ENCODE measurements at places on chromosomes 4 and X. TPM values are rescaled to one million over a fixed set of nuclear protein-coding genes. Genes with fewer than 3 reads are reported as not detected.

GRCh38 chr4:120857312-120857711 lies 65.2 kb downstream of the PRDM5 start:
- no peak overlapping the region for H3K4me3 ChIP-seq
- H3K27ac ChIP-seq, result no peak overlapping the region
- no peak for DNase-seq
- no peaks in the 10 kb centered on the region for H3K4me1 ChIP-seq

DNA sequence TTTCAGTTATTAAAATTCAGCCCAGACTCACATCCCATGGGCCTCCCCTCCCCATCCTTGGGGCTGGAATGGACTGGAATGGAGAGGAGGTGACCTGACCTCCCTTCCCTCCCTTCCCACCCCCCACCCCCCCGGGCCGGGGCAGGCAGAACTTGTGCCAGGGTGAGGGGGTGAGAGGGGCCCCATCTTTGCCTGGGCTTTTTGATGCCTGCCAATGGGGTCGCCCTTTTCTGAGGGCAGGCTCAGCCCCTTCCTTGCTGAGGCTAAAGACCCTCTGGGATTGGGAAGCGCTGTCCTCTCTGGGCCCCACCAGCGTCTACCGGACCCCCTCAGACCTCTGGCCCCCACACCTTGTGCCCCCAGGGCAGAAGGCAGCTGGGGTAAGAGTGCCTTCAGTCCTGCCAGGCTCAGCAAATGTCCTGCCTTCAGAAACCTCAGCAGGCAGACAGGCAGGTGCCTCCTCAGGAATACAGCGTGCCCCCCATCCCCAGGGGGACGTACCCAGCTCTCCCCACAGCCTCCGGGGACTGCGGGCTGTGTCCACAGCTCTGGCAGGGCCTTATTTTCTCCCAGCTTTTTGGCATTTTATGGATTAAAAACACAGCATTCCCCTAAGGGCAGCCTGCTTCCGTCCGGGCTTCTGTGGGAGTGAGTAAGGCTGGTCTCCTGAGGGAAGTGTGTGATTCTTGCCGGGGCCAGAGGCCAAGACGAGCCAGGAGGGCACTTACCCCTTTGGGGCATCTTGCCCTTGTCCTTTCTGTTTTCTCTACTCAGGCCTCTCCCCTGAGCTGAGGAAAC lies 12.6 kb upstream of the CCNQ start:
- no peak for DNase-seq
- no peak overlapping the region for H3K27ac ChIP-seq
- H3K27me3 ChIP-seq, result peaks cover 76% of the 10 kb centered on the region

- no peak overlapping the region for H3K4me3 ChIP-seq
- H3K4me1 ChIP-seq, result no peaks in the 10 kb centered on the region
- no peaks in the 10 kb centered on the region for H3K27me3 ChIP-seq
- no peak for DNase-seq
These were observed 62.0 kb downstream of the ATP8A1 start for GRCh38 chr4:42594888-42595287.

GRCh38 chr4:147773261-147774184 lies 41.6 kb downstream of the ARHGAP10 start:
- no peaks in the 10 kb centered on the region for H3K36me3 ChIP-seq
- H3K4me1 ChIP-seq, result peaks cover 37% of the 10 kb centered on the region
- no peaks in the 10 kb centered on the region for H3K27me3 ChIP-seq
- no peak for DNase-seq

DNA sequence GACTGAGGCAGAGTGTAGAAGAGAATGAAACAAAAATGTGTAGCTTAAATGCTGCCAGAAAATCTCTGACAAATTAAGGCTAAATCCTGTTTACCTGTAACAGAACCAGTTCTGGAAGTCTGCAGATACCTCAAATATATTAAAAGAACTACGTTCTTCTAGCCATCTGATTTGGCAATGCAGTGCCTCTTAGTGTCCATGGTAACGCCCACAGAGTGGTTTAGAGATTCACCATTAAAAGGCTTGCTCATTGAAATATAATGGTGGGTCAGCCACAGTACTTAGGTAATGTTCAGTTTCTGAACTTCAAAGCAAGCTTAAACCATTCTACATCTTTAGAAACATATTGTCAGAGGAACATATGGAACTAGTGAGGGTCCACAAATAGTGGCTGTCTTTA lies 23.2 kb upstream of the LUZP4 start:
- H3K27ac ChIP-seq, result no peak overlapping the region
- H3K36me3 ChIP-seq, result no peaks in the 10 kb centered on the region
- H3K4me1 ChIP-seq, result no peaks in the 10 kb centered on the region
- DNase-seq, result no peak

DNA sequence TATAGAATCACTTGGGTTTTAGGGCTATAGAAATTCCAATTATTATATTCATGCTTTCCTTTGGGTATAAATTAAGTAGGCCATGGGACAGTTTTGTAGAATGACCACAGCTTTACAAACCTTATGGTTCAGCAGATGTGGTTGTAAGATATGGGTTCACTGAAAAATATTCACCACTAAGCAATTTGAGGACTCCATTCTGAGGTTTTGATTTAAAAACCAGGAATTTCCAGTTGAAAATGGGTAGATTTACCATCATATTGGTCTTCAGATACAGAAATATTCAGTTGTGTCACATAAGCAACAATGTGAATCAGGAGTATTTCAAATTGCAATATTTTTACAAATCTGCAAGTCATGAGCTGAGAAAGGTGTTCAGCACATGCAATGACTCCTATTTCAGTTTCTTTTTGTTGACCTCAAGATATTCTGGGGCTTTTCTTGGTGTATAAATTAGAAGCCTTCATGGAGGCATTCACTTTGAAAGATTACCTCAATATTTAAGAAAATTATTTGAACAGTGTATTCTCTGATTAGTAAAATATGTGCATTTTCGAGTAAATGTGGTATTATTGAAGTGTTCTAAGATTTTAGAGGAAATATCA lies 218.4 kb upstream of the HCCS start:
- no peak for DNase-seq
- H3K36me3 ChIP-seq, result no peaks in the 10 kb centered on the region
- H3K27me3 ChIP-seq, result no peaks in the 10 kb centered on the region
- H3K4me1 ChIP-seq, result no peaks in the 10 kb centered on the region
- no peak overlapping the region for H3K27ac ChIP-seq

GRCh38 chr4:87530868-87531267 lies 1.7 kb upstream of the SPARCL1 start:
- no peaks in the 10 kb centered on the region for H3K27me3 ChIP-seq
- DNase-seq, result no peak
- H3K27ac ChIP-seq, result no peak overlapping the region
- H3K4me1 ChIP-seq, result no peaks in the 10 kb centered on the region

DNA sequence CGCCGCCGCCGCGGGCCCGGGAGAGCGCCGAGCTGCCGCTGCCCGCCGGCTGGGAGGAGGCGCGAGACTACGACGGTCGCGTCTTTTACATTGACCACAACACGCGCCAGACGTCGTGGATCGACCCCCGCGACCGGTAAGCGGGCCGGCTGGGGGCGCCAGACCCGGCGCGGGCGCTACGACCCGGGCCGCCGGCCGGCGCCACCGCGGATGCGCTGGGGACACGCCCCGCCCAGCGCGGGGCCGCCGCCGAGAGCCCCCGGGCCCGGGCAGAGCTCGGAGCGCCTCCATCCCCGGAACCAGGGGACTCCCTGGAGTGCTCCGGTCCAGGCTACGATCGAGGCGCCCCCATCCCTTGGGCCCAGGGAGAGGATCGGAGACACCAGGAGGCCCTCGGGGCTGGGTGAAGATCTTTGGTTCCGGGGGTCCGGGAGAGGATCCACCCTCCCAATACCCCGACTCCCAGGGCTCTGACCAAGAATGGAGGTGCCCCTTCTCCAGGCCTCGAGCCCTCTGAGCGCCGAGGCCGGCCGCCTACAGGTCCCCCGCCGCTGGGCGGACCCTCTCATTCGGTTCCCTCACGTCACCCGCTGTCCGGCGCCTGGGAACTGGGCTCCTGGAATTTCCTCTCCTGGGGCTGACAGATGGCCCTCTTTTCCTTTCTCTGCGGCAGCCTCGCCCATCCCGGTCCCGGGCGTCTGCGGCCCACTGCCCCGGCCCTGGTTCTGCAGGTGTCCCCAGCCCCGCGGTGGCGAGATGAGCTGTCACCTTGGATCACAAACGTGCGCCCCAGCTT lies 48.8 kb downstream of the CLDN34 start:
- H3K27me3 ChIP-seq, result no peaks in the 10 kb centered on the region
- H3K4me1 ChIP-seq, result peaks cover 35% of the 10 kb centered on the region
- peak overlapping the region; percentile 68 for H3K27ac ChIP-seq
- peak; percentile 25 for DNase-seq

GRCh38 chrX:77918568-77918967 lies 8.1 kb downstream of the ATP7A start:
- H3K4me3 ChIP-seq, result no peak overlapping the region
- peaks cover 10% of the 10 kb centered on the region for H3K4me1 ChIP-seq
- no peaks in the 10 kb centered on the region for H3K27me3 ChIP-seq
- H3K36me3 ChIP-seq, result no peaks in the 10 kb centered on the region
- no peak for DNase-seq
- no peak overlapping the region for H3K27ac ChIP-seq

DNA sequence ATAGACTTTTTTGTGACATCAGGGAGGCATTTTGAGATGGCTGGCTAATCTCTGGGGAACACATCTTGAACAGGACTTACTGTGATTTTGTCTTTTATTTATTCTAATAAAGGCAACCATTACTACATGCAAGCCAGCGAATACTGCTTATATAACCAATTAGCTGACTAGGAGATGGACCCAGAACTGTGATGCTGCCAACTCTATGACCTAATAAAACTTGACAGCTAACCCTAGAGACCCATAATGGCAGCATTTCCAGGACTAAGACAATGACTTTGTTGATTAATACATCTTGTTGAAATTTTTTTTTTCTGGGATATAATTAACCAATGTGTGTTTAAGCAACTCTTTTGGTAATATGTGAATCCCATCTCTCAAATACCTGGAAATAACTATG lies 584.6 kb downstream of the PRR32 start:
- H3K36me3 ChIP-seq, result no peaks in the 10 kb centered on the region
- H3K4me3 ChIP-seq, result no peak overlapping the region
- H3K4me1 ChIP-seq, result no peaks in the 10 kb centered on the region
- H3K27ac ChIP-seq, result no peak overlapping the region

GRCh38 chr4:176340871-176341685 lies 21.3 kb downstream of the SPCS3 start:
- H3K4me1 ChIP-seq, result no peaks in the 10 kb centered on the region
- no peaks in the 10 kb centered on the region for H3K27me3 ChIP-seq
- H3K27ac ChIP-seq, result no peak overlapping the region
- DNase-seq, result no peak
- H3K36me3 ChIP-seq, result no peaks in the 10 kb centered on the region

DNA sequence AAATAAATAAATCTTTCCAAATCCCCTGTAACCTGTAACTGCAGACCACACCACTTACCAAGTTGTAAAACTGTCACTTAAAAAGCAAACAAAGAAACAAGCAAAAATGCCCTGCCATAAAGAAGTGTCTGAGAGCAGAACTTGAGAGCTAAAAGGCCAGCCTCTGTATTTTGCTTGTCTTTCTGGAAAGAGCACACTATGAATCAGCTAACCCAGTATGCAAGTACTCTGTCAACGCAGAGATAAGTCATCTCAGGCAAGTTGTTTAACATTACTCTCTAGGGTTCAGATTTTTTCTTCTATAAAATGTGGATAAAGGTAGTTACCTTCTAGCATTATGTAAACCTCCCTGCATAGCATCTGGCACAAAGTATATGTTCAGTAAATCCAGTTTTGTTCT lies 134.8 kb downstream of the HS3ST1 start:
- no peak overlapping the region for H3K27ac ChIP-seq
- H3K36me3 ChIP-seq, result no peaks in the 10 kb centered on the region
- no peaks in the 10 kb centered on the region for H3K27me3 ChIP-seq
- H3K4me3 ChIP-seq, result no peak overlapping the region
- H3K4me1 ChIP-seq, result no peaks in the 10 kb centered on the region

DNA sequence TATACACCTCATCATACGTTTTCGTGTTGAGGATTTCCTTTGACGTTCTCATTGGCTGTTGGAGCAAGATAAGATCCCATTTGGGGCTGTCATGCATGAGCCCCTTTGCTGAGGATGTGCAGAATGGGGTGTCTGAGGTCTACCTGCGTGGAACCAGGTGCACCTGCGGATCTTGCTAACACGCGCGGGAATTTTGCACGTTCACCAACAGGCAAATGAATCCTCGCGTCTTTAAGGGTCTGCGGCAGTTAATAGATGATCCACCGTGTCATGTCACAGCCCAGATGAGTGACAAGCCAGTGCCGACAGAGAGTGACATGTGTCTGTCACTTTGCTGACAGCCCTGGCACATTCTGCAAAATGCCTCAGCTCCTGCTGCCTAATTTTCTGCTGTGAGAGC lies 56.3 kb upstream of the SHOX start:
- H3K4me3 ChIP-seq, result no peak overlapping the region
- no peak overlapping the region for H3K27ac ChIP-seq
- no peak for DNase-seq
- H3K27me3 ChIP-seq, result no peaks in the 10 kb centered on the region

- DNase-seq, result peak; percentile 22
- H3K27ac ChIP-seq, result no peak overlapping the region
- H3K4me1 ChIP-seq, result no peaks in the 10 kb centered on the region
- H3K36me3 ChIP-seq, result no peaks in the 10 kb centered on the region
- H3K27me3 ChIP-seq, result no peaks in the 10 kb centered on the region
These were observed 22.7 kb downstream of the MAP9 start for GRCh38 chr4:155353923-155354540.

SYNPO2 gene
- total RNA-seq, result 0.87 TPM

FAM114A1 gene
- 73.7 TPM for total RNA-seq

UGT2B15 gene
- not detected for total RNA-seq

Measured in PC-9 (cell line).